ENCODE measurements at places on chromosomes 7 and 10.

GRCh38 chr10:29389493-29389892, 100.6 kb downstream of the LYZL1 start:
- DNase-seq, result no peak

DNA sequence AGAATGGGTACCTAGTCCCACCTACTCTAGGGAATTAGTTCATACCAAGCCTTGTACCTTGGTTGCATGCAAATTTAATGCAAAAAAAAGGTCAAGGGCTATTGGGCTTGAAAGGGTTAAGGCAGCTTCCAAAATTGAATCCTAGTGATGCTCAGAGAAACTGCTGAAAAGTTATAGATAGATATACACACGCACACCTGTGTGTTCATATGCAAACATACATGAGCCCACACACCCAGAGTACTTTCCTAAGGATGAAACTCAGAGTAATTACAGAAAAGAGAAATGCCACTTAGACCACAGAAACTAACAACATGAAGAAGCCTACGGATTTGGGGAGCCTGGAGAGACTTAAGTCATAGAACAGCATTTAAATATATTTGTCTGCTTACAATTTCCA, 1.5 kb downstream of the SLC25A13 start:
- peak; percentile 51 for DNase-seq

DNA sequence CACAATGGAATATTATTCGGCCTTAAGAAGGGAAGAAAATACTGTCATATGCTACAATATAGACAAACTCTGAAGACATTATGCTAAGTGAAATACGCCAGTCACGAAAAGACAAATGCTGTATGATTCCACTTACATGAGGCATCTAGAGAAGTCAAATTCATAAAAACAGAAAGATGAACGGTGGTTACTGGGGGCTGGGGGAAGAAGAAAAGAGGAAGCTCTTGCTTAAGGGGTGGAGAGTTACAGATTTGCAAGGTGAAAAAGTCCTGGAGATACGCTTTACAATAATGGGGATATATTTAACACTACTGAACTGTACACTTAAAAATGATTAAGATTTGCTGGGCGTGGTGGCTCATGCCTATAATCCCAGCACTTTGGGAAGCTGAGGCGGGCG, 49.0 kb downstream of the PSMC2 start:
- no peak for DNase-seq

GRCh38 chr7:91165006-91165845, 99.0 kb upstream of the FZD1 start:
- peak; percentile 11 for DNase-seq

DNA sequence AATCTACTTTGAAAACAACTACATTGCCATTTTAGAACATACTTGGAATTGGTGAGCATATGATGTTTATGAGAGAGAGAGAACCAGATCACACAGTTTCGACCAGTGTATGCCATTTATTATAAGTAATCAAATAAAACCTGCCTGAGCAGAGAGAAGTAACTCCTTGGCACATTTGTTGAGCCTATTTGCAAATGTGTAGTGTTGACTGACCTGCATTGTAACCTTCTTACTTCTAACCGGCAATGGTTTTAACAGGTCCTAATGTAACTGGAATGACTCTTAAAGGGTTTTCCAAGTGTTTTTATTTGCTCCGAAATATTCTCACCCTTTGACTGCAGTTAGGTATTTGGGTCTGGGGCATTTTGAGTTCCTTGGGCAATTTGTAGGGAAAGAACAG, 167.6 kb downstream of the POU6F2 start:
- DNase-seq, result no peak

DNA sequence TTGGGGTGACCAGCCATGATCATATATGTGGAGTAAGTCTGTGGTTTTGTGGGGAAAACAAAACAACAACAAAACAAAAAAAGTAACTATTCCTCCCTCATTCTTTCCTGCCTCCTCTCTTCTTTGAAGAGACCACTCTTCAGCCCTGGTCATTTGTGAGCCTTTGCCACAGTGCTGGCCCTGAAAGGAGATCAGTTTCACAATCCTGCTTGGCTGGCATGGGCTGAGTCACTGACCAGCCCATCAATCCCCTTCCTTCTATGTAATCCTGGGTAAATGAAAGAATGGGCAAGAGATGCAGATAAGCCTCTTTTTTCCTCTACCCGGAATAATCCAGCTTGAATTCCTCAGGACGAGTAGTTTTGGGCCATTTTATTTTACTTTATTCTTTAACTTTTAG, 13.6 kb downstream of the CSTF2T start:
- no peak for DNase-seq

All from common myeloid progenitor, CD34-positive (primary cell).